GM18507 (cell line): ENCODE measurements at places on chromosomes 5 and 9.

DNA sequence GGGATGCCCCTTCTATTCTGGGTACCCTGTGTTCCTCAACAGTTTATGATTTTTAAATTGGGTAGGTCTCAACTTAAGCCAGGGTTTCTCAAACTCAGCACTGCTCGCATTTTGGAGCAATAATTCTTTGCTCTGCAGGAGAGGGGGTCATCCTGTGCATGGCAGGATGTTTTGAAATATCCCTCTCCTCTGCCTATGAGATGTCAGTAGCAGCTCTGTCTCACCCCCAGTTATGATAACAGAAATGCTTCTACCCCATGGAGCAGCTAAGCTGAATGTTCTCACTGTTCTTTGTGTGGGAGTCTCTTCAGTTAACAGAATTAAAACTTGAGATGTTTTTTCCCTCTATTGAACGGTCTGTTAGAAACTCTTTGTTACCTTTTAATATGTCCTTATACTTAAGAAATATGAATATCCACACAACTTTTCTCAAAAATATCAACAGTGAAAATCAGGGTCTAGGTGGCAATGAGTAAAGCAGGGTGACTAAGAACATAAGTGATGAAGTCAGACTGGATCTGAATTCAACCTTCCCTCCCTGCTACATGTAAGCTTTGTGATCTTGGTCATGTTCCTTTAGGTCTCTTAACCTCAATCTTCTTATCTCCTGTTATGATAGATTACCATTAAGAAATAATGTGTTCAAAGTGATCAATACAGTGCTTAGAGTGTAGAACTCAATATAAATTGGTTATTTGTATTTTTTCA is 89.0 kb downstream of the CAMK4 start:
- DNase-seq, result no peak

DNA sequence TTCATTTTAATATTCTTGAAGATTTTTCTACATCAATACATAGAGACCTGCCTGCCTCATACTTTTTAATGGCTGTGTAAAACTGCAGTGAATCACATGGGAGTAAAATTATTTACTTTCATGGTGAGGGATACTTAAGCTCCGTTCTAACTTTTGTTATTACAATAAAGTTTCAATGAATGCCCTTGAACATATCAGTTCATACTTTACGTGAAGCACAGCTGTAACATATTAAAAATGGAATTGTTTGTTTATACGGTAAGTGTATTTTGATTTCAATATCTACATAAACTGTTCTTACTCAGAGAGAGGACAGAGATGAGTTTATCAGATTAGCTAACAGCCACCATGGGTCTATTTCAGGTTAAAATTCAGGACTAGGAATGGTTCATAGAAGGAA is 155.1 kb downstream of the NR3C1 start:
- DNase-seq, result no peak

GRCh38 chr9:2727966-2728613 is 10.8 kb downstream of the KCNV2 start:
- no peak for DNase-seq

DNA sequence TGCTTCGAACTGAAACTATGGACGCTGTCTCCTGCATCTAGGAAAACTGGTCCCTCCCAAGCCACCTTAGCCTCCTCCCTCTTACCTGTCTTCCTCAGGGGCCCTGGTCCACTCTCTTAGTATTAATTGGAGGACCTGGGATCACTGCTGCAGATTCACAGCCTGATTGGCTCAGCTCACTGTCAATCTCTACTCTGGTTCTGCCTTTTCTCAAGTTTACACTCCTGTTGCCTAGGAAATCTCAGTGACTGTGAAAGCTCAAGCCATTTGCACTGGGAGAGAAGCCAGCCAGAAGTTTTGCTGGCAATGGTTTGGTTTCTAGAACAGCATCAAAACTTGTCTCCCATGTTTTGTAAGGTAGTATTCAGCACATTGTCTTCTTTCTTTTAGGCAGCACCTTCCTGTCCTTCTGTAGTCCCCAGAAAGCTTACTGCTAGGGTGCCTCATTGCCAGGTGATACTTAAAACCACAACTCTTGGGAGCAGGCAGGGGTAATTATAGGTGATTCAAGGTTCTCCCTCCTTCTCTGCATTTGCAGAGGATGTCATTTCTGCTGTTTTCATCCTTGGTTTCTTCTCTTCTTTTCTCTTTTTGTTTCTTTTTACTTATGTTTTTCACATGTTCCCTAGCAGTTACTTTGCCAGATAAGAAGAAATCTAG is at the start of gene CAPSL:
TSS of gene CAPSL (minus strand) at position 55 of the 660 bp plus-strand sequence. CDS start 17,502 bp downstream, outside the sequence.
- DNase-seq, result no peak

- DNase-seq, result peak; percentile 48
These were observed 679 bp upstream of the KDM4C start for GRCh38 chr9:6757132-6757455.

DNA sequence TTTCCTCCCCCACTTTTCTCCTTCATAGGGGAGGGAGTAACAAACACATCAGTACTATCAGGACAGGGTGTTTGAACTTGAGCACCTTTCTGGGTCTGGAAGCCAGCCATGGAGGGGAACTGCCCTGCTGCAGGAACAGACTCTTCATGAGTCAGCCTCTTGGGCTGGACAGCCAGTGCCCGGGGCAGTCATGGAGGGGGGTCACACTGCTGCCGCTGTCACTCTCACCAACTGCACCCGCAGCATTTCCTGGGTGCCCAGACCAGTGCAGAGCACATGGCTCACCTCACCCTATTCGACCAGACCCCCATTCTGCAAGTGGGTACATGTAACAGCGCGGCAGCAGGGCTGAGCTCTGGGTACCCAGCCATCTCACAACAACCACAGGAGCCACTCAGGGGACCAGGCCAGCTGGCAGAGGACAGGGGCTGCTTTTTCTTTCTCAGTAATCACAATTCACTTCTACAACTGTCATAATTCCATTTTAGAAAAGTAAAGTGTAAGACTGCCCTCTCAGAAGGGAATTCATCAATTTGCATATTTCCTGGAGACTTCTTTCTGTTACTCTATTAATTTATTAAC is 118.4 kb downstream of the CTNND2 start:
- no peak for DNase-seq

GRCh38 chr5:84287951-84288350 is 96.7 kb downstream of the EDIL3 start:
- DNase-seq, result no peak

DNA sequence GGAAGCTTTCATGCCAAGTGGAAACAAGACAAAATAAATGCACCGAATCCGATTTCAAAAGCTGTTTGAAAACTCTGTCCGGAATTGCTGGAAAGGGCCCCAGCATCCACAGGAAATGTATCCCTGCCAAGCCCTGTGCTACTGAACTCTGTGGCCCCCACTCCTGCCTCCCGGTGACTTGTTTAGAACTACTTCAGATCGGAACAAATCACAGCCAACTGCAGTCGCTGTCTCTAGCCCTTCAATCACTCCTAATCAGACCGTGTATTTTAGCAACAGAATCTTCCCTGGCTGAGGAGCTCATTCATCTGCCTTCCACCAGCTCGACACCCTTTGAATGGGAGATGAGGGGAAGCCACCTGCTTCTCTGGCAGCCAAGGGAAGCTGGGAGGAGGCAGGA is 94.1 kb downstream of the KCNIP1 start:
- no peak for DNase-seq

- no peak for DNase-seq
These were observed 27.5 kb downstream of the SLC6A3 start for GRCh38 chr5:1417586-1418225.

GRCh38 chr9:129317179-129318011 is 139.3 kb upstream of the IER5L start:
- DNase-seq, result no peak

DNA sequence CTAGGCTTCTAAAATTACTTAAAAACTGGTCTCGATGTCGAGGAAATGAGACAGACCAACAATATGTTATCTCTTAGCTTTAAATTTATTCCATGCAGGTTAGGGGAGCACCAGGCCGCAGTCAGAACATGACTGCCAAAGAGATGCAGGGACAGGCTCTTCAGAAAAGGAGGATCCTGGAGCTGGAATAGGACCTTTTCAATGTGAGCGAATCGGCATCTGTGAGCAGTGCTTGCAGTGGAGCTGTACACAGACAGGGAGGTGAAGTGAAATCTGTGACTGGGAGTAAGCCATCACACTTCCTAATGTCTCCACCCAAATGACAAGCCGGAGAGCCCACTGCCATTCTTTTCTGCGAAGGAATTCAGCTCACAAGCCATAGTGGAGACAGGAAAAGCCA is 78.2 kb downstream of the EFNA5 start:
- DNase-seq, result no peak

DNA sequence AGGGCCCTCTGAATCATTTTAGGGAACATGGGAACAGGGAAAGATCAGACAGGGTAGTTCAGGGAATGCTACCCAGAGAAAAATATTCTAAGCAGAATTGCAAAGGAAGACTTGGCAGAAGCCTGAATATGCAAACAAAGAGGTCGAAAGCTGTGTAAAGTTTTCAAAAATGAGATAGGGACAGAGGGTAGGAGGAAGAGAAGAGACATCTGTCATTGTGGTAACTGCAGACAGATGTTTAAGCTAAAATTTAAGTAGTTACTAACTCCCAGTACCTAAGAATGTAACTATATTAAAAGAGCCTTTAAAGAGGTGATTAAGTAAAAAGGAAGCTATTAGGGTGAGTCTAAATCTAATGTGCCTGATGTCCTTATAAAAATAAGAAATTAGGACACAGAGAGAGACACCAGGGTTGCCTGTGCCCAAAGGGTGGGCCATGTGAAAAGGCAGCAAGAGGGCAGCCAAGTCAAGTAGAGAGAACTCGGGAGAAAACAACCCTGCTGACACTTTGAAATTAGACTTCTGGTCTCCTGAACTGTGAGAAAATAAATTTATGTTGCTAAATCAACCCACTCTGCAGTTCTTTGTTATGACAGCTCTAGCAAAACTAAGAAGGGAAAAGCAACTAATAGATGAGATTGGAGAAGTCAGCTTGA is 1647.4 kb upstream of the C9orf72 start:
- DNase-seq, result no peak

DNA sequence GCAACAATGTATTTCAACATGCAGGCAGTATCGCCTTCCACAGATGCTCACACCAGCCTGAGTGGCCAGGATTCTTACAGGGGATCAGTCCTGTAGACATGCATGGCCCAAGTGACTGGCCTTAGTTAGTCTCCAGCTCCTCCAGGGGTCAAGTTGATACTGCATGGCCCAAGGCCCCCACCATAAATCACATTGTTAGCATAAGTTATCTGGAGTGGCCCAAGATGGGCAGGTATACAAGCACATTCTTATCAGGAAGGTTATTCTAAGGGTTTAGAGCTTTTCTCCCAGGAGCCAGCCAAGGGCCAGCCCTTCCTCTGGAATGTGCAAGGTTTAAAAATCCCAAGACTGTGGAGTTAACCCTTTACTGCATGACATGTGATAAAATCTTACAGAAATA is 230.9 kb upstream of the NFIL3 start:
- no peak for DNase-seq

DNA sequence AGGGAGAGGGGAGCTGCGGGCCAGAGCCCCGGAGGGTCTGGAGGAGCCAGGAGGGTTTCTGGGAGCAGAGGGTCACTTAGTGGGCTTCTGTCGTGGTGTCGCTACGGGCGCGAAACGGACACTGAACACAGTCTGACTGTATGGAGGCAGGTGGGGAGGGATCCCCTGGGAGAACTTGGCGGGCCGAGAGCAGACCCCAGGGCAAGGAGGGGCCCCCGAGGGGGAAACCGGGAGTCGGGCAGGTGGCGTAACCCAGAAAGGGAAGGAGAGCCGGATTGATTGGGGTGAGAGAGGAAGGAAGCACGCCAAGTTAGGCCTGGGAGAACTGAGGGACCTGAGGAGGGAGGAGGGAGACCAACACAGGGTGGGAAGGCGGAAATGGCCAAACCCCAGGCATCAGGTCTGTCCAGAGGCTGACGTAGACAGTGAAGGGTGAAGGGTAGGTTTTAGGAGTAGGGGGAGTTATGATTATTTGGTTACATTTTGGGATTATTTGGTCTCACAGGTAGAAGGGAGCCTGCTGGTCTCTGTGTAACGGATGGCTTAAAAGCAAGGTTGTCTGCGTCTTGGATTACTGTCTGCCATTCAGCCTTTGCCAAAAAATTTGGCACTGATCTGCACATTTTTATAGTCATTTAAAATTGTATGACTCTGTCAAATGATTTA is 3.3 kb upstream of the MSMP start:
- no peak for DNase-seq

DNA sequence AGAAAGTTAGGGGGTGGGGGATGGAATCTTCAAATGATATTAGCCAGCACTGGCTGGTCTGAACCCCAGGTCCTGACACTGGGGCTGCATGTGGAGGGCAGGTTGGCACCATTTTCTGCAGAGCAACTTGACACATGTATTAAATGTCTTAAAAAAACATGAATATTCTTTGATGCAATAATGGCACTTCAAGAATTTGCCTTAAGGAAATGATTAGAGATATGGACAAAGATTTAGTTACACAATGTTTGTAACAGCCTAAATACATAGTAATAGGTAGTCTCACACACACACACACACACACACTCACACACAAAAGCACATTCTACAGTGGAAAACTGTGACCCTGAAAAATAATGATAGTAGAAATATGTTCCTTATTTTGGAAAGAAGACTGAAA is 3.6 kb downstream of the SVEP1 start:
- DNase-seq, result no peak

GRCh38 chr9:137194909-137195308 is 5.6 kb downstream of the TPRN start:
- no peak for DNase-seq

- no peak for DNase-seq
These were observed 107.6 kb downstream of the MSX2 start for GRCh38 chr5:174832025-174832424.

DNA sequence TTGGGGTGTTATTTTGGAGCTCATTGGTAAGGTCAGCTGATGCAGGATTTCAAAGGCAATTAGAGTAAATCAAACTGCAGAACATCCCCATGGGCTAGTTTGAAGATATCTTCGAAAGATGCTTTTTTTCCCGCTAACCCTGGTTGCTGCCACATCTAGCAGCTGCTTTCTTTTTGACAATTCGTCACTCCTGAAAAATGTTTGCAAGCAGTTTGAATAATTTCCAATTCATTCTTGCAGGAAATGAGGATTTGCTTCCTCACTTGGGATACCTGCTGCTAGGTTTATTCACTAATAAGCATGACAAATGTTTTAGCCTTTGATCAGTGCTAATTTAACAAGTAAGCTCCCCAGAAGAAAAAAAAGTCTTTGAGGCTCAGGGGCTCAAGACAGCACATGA is 649.6 kb upstream of the RORB start:
- DNase-seq, result no peak

DNA sequence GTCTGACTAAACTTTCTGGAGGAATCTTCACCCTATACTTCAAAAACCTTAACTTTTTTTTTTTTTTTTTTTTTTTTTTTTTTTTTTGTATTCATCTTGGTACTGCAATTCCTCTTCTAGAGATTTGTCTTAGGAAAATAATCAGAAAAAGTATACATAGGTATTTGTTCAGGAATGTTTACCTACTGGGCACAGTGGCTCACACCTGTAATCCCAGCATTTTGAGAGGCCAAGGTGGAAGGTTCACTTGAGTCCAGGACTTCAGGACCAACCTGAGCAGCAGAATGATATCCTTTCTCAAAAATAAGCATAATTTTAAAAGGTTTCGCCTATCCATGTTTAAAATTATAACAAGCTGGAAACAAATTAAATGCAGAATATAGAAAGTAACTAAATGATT is 33.3 kb upstream of the NREP start:
- no peak for DNase-seq

- no peak for DNase-seq
These were observed 24.4 kb upstream of the FIBCD1 start for GRCh38 chr9:130963337-130963908.

GRCh38 chr5:171311322-171312077 is 2.5 kb downstream of the TLX3 start:
- DNase-seq, result no peak
